ENCODE measurements at places on chromosomes 11 and 22. TPM values are rescaled to one million over a fixed set of nuclear protein-coding genes. Genes with fewer than 3 reads are reported as not detected.
A peak's percentile ranks its signal among the peaks of the same experiment; 100 is the strongest.

Gene GTF2H1
- 72.8 TPM for total RNA-seq

Gene TRPC6
- 3.1 TPM for total RNA-seq

Gene OR51I1
- not detected for total RNA-seq

Gene GNB1L
- total RNA-seq = 2.5 TPM

Gene MGAT3
- 0.28 TPM for total RNA-seq

Gene ZBED4
- 9.3 TPM for total RNA-seq

Gene RTN4RL2
- total RNA-seq = not detected

Gene MIAT
- total RNA-seq = 0.54 TPM

Gene GSC2
- not detected for total RNA-seq

Gene DDIAS
- total RNA-seq = 15.8 TPM

Gene MISFA
- total RNA-seq = 1.1 TPM

DNA sequence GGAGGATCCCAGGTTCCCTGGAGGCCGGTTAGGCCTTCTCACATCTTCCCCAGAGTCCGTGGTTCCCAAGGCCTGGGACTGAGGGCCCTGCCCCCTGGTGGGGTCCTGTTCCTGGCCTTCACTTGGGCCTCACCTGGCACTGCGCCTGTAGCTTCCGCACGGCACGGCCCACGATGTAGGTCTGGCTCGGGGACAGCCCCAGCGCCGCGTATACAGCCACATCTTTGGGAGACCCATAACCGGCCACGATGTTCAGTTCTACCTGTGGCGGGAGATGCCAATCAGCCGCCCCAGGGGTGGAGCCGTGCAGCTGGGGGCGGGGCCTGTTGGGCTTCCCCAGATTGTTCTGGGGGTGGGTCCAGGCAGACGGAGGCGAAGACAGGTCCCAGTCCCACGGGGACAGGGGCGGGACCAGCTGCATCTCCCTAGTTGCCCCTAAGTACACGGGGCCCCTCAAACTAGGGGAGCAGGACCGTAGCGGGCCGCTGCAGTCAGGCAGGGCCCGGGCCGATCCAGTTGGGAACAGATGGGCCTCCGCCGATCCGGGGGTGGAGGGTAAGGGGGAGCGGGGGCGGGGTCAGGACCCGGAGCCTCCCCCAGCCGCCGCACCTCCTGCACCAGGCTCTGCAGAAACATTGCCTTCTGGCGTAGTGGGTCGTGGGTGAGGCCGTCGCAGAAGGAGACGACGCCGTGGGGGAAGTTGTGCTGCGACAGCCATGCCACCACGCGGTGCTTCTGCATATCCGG, 10.1 kb downstream of the AIP start:
- no peaks in the 10 kb centered on the region for H3K27me3 ChIP-seq
- no peak overlapping the region for H3K27ac ChIP-seq
- H3K4me3 ChIP-seq = no peak overlapping the region
- H3K4me1 ChIP-seq = no peaks in the 10 kb centered on the region
- DNase-seq = no peak
- H3K36me3 ChIP-seq = peaks cover 57% of the 10 kb centered on the region

GRCh38 chr11:27592098-27592780, 85.7 kb upstream of the LIN7C start:
- H3K27me3 ChIP-seq = no peaks in the 10 kb centered on the region
- DNase-seq = peak; percentile 9
- no peak overlapping the region for H3K4me3 ChIP-seq
- H3K4me1 ChIP-seq = no peaks in the 10 kb centered on the region
- H3K36me3 ChIP-seq = no peaks in the 10 kb centered on the region

GRCh38 chr11:81839976-81840375, 893.7 kb downstream of the FAM181B start:
- no peaks in the 10 kb centered on the region for H3K27me3 ChIP-seq
- no peak overlapping the region for H3K4me3 ChIP-seq
- DNase-seq = peak; percentile 1
- no peaks in the 10 kb centered on the region for H3K36me3 ChIP-seq
- H3K4me1 ChIP-seq = no peaks in the 10 kb centered on the region

DNA sequence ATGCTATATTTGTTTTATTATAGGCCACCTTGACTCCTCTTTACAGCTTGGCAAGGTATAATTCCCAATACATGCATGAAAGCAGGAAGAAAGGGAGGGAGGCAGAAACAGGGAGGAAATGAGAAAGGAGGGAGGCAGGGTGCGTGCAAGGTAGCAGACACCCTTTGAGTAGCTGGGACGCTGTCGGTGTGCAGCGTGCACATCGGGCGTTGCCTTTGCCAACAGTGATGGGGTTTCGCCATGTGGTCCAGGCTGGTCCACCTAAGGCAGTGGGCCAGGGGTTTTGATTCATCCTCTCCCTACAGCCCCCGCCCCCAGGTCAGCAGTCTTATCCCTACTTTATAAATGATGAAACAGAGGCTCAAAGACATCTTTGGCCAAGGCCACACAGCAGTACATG, 25.0 kb upstream of the PHF21B start:
- no peak overlapping the region for H3K4me3 ChIP-seq
- no peak overlapping the region for H3K27ac ChIP-seq
- no peaks in the 10 kb centered on the region for H3K36me3 ChIP-seq

- no peak overlapping the region for H3K4me3 ChIP-seq
- H3K27me3 ChIP-seq = peaks cover 16% of the 10 kb centered on the region
- no peaks in the 10 kb centered on the region for H3K4me1 ChIP-seq
- H3K36me3 ChIP-seq = no peaks in the 10 kb centered on the region
Measured at GRCh38 chr11:114073007-114073827, 13.7 kb downstream of the ZBTB16 start.

- peaks cover 12% of the 10 kb centered on the region for H3K4me1 ChIP-seq
- DNase-seq = no peak
- H3K27ac ChIP-seq = no peak overlapping the region
- H3K36me3 ChIP-seq = no peaks in the 10 kb centered on the region
- no peak overlapping the region for H3K4me3 ChIP-seq
Measured at GRCh38 chr11:115626414-115626813, 122.2 kb upstream of the CADM1 start.

- no peak overlapping the region for H3K27ac ChIP-seq
Measured at GRCh38 chr11:21615955-21616371, 576.9 kb upstream of the ANO5 start.

GRCh38 chr11:37843603-37844002, 1245.6 kb upstream of the RAG2 start:
- H3K36me3 ChIP-seq = no peaks in the 10 kb centered on the region
- no peak overlapping the region for H3K27ac ChIP-seq
- no peaks in the 10 kb centered on the region for H3K4me1 ChIP-seq
- no peak for DNase-seq
- no peak overlapping the region for H3K4me3 ChIP-seq

GRCh38 chr11:128522943-128523518, 64.3 kb downstream of the ETS1 start:
- peaks cover 24% of the 10 kb centered on the region for H3K4me1 ChIP-seq
- H3K27me3 ChIP-seq = no peaks in the 10 kb centered on the region
- H3K36me3 ChIP-seq = no peaks in the 10 kb centered on the region
- H3K4me3 ChIP-seq = peak overlapping the region; percentile 48

DNA sequence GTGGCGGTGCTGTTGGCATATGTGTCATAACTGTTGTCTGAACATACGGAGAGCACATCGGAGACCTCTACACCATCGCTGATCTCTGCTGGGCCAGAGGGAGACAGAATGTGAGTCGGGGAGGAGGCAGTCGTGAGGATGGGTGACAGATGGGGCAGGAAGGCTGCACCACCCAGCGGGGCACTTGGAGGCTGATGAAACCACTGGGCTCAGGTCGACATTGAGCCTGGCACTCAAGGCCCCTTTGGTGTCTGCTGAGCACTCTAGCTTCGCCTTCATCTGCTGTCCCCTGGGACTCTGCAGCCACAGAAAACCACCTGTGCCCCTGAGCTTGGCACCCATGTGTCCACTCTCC, 2.5 kb upstream of the KLHL35 start:
- no peaks in the 10 kb centered on the region for H3K36me3 ChIP-seq
- peaks cover 31% of the 10 kb centered on the region for H3K27me3 ChIP-seq
- H3K27ac ChIP-seq = no peak overlapping the region
- no peak for DNase-seq
- no peak overlapping the region for H3K4me3 ChIP-seq

DNA sequence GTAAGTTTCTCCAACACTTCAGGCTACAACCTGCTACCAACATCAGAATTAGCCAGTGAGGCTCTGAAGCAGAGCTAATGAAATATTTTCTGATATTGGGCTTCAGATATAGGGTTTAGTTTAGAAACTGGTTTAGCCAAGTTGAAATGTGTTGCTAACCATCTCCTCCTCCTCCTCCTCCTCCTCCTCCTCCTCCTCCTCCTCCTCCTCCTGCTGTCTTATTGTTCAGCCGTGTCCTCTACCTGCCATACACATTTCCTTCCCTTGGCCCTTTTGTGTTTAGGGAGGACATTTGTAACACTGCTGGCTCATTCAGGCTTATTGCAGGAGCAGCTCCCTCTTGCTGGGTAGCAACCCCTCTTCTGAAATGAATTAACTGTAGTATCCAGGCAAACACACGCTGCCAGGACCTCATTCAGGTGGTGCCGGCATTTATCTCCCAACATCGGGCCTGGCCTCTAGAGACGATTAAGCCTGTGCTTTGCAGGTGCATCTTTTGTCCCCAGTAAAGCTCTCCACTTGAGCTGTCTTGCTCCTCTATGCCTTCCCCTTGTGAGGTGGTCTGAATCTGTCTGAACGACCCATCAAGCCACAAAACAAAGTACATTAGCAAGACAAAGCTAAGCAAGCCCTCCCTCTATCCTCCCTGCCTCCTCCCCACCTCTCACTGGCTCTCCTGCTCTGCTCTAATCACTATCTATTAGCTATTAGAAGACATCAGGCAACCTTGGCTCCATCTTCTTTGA, 82.9 kb downstream of the KCNJ1 start:
- H3K4me1 ChIP-seq = no peaks in the 10 kb centered on the region
- peaks cover 4% of the 10 kb centered on the region for H3K36me3 ChIP-seq
- no peaks in the 10 kb centered on the region for H3K27me3 ChIP-seq
- no peak overlapping the region for H3K27ac ChIP-seq

- H3K4me3 ChIP-seq = no peak overlapping the region
- DNase-seq = no peak
- H3K4me1 ChIP-seq = no peaks in the 10 kb centered on the region
- H3K36me3 ChIP-seq = no peaks in the 10 kb centered on the region
- H3K27me3 ChIP-seq = peaks cover 15% of the 10 kb centered on the region
- H3K27ac ChIP-seq = no peak overlapping the region
Measured at GRCh38 chr11:2569321-2569721, 124.5 kb downstream of the KCNQ1 start.

DNA sequence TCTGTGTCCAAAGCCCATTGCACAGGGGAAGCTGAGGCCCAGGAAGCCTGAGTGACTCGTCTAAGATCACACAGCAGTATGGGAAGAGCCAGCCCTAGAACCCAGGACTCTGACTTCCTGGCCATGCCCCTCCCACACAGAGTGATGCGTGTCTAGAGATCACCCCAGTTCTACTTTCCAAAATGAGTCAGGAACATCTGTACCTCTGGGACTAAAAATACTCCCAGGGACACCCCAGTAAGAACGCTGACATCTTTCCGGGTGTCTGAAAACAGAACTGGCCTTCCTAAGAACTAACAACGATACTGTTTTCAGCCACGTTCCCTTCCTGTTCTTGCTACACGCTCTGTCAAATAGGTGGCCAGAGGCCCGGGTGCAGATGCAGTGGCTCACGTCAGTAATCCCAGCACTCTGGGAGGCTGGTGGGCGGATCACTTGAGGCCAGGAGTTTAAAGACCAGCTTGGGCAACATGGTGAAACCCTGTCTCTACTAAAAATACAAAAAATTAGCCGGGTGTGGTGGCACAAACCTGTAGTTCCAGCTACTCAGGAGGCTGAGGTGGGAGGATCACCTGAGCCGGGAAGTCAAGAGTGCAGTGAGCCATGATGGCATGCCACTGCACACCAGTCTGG, 21.7 kb upstream of the PDGFB start:
- H3K4me1 ChIP-seq = no peaks in the 10 kb centered on the region
- DNase-seq = peak; percentile 64
- H3K27ac ChIP-seq = no peak overlapping the region
- H3K27me3 ChIP-seq = no peaks in the 10 kb centered on the region
- no peaks in the 10 kb centered on the region for H3K36me3 ChIP-seq

GRCh38 chr11:132712466-132712865, 819.8 kb downstream of the OPCML start:
- no peak overlapping the region for H3K4me3 ChIP-seq
- no peaks in the 10 kb centered on the region for H3K4me1 ChIP-seq
- no peaks in the 10 kb centered on the region for H3K27me3 ChIP-seq
- no peak for DNase-seq

- no peak overlapping the region for H3K4me3 ChIP-seq
- H3K27me3 ChIP-seq = peaks cover 2% of the 10 kb centered on the region
- peaks cover 5% of the 10 kb centered on the region for H3K4me1 ChIP-seq
Measured at GRCh38 chr11:44623731-44624491, 58.4 kb downstream of the CD82 start.

DNA sequence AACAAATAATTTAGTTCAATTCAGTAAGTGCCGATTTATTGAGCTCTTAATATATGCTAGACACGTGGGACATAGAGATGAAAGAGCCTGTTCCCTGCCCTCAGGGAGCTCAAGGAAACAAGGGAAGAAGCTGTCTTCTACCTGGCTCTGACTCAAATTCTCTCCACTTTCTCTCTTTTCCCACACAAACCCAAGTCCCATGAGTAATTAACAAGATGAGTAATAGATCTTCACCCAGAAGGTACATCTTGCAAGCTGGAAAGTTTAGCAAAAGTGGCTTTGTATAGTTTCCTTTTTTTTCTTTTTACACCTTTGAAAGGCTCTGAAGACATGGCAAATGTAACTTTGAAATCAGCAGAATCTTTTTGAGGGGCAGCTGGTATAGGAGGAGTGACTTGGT, 48.2 kb upstream of the CHST1 start:
- H3K4me3 ChIP-seq = no peak overlapping the region
- DNase-seq = no peak
- no peak overlapping the region for H3K27ac ChIP-seq
- H3K27me3 ChIP-seq = peaks cover 5% of the 10 kb centered on the region

DNA sequence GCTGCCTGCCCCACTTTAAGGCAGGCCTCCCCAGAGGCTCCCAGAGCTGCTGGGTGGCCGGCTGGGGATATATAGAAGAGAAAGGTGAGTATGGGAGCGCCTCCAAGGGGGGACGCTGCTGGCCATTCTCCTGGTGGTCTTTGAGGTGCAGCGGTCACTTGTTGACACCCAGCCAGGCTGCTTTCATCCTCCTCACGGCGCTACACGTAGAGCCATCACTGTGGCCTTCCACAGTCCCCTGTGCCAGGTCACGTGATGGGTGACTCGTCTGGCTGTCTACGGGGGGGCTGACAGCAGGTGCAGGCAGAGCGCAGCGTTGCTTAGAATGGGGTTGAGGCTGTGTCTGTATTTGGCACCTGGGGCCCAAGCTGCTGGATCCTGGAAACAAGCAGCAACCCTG, 1.9 kb downstream of the ACR start:
- DNase-seq = no peak
- no peak overlapping the region for H3K27ac ChIP-seq
- peaks cover 33% of the 10 kb centered on the region for H3K27me3 ChIP-seq
- no peaks in the 10 kb centered on the region for H3K4me1 ChIP-seq
- no peak overlapping the region for H3K4me3 ChIP-seq
- H3K36me3 ChIP-seq = no peaks in the 10 kb centered on the region

- peak; percentile 92 for DNase-seq
- no peaks in the 10 kb centered on the region for H3K36me3 ChIP-seq
- peak overlapping the region; percentile 70 for H3K27ac ChIP-seq
- peak overlapping the region; percentile 53 for H3K4me3 ChIP-seq
- H3K27me3 ChIP-seq = no peaks in the 10 kb centered on the region
Measured at GRCh38 chr11:3160252-3161031, 4.7 kb downstream of the OSBPL5 start.

Data from IMR-90 (cell line).